ENCODE measurements at places on chromosomes 11 and 22. TPM values are rescaled to one million over a fixed set of nuclear protein-coding genes. Genes with fewer than 3 reads are reported as not detected.

FADS3 gene
- 58.2 TPM for total RNA-seq

ACTN3 gene
- 0.16 TPM for total RNA-seq

OR8B8 gene
- not detected for total RNA-seq

- H3K4me3 ChIP-seq: no peak overlapping the region
- no peak for DNase-seq
- H3K27ac ChIP-seq: no peak overlapping the region
- H3K4me1 ChIP-seq: no peaks in the 10 kb centered on the region
- no peaks in the 10 kb centered on the region for H3K27me3 ChIP-seq
Measured at GRCh38 chr11:86810288-86810687, 9.9 kb downstream of the PRSS23 start.

DNA sequence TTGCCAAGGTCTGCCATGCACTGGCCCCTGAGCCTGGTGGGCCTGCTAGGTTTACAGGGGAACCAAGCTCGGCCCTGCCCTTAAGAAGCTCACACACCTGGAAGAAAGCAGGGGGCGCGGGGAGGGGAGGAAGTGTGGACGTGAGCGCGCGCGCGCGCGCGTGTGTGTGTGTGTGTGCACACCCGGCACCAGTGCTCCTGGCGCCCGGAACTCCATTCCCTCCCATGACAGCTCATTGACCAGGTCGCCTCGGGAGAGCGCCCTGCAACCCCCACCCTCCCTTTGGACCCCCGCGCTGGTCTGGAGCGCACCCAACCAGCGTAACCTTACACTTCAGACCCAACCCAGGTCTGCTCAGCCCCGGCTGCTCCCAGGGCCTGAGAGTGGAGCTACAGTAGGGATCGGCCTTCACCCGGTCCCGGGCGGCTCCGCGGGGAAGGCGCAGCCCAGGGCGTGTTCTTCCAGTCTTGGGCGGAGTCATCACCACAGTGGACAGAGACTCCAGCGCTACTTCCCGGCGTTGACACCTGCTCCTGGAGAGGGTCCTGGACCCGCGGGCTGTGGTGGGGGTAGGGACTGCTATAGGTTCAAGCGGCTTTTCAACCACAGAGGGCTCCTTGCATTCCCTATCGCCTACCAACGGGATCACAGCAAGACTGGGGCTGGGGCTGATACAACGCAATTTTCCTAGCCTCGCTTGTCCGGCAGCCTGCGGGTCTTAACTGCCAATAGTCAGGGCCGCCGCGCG, 1.5 kb downstream of the GALNT18 start:
- no peaks in the 10 kb centered on the region for H3K27me3 ChIP-seq
- no peaks in the 10 kb centered on the region for H3K36me3 ChIP-seq
